ENCODE measurements at places on chromosomes 1 and 21.
A peak's percentile ranks its signal among the peaks of the same experiment; 100 is the strongest.

DNA sequence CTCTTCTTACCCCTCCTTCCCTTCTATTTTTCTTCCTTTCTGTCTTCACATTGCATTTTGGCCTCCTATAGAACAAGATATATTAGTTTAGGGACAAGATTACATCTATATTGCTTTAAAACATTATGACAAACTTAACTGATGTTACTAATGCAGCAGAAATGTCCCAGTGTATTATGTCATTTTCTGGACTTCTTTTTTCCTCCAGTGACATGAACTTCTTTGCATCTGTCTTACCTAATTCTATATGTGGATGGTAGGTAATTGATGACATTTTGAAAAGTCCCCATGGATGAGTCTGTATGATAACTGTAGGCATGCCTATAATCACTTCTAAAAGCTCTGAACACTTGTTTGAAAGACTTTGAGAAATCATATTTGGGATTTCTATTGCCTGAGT is 89.5 kb downstream of the FNBP1L start:
- no peak for DNase-seq

- no peak for DNase-seq
Observed at GRCh38 chr1:47791879-47792608, 205.1 kb downstream of the TRABD2B start.

DNA sequence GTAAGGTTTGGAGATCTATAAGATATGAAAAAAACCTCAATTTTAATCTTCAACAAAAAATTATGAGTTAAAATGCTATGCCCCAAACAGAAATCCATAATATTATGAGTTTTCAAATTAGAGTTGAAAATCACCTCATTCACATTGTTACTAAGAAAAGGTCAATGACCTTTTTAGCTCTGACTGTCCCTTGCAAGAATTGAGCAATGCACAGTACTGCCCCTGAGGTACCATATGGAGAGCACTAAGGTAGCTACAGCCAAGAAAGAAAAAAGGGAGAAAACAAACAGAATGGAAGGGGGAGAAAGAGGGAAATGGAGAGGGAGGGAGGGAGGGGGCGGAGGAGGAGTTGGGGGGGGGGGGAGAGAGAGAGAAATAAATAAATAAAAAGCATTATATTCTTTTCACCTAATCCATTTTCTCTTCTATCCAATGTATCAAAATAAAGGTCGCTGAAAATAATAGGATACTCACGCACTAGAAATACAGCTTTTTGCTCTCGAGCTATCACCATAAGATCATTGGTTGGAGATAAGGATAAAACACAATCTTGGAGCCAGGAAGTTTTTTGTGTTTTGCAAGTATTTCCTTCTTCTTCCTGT is 58.8 kb downstream of the RAB3GAP2 start:
- no peak for DNase-seq

- DNase-seq, result no peak
Observed at GRCh38 chr1:205665201-205666045, 14.9 kb downstream of the SLC45A3 start.

GRCh38 chr1:56566061-56566744 is 13.2 kb downstream of the PLPP3 start:
- no peak for DNase-seq

- DNase-seq, result no peak
Observed at GRCh38 chr1:178940068-178940765, 69.3 kb upstream of the ANGPTL1 start.

- no peak for DNase-seq
Observed at GRCh38 chr1:168567007-168567406, 9.4 kb upstream of the XCL1 start.

- DNase-seq, result no peak
Observed at GRCh38 chr1:162023181-162023546, 505 bp downstream of the OLFML2B start.

GRCh38 chr1:28790377-28791035 is 21.5 kb upstream of the OPRD1 start:
- no peak for DNase-seq

- no peak for DNase-seq
Observed at GRCh38 chr1:168280296-168280927, at the start of gene TBX19. Gene TBX19 (plus strand): TSS chr1:168280877. CDS start chr1:168281091, 214 bp downstream.

- DNase-seq, result no peak
Observed at GRCh38 chr1:221675880-221676800, 65.7 kb downstream of the DUSP10 start.

DNA sequence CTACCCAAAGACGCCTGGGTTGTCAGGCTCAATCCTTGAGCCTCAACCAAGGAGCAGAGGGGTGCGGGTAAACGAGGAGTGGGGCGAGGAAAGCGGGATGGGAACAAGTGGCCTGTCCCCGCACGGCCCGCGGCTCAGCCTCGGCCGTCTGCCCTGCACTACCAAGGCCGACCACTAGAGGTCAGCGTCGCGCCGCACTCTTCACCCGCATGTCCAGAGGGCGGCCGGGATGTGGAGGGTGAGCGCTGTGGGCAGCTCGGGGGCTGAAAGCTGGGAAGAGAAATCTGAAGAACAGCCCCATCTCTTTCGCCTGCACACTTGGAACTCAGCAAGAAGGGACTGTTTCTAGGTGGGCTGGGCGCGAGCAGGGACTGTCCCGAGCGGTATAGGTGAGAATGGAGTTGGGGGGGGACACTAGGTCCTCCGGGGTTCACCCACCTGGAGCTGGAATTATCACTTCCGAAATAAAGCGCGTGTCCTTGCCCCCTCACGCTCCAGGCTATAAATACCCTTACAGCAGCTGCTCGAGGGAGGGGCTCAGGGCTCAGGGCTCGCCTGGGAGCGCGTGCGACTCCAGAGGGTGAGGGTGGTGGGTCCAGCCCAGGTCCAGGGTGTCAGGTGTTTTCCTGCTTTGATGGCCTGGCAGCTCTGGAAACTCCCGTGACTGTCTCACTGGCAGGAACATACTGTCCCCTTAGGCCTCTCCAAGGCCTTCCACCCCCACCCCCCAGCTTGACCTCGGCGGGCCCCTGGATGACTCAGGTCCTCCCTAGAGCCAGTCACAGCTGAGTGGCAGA is 9.8 kb downstream of the SLC30A2 start:
- DNase-seq, result peak; percentile 71

- DNase-seq, result peak; percentile 46
Observed at GRCh38 chr1:182616130-182617013, 12.2 kb upstream of the RGS16 start.

GRCh38 chr1:3787745-3788605 is 8.3 kb downstream of the LRRC47 start:
- DNase-seq, result no peak

GRCh38 chr1:207328908-207329440 is 7.5 kb downstream of the CD55 start:
- DNase-seq, result no peak

- DNase-seq, result no peak
Observed at GRCh38 chr1:45522324-45523104, 830 bp upstream of the PRDX1 start.

- no peak for DNase-seq
Observed at GRCh38 chr1:119742202-119742601, 26.5 kb downstream of the HMGCS2 start.

- no peak for DNase-seq
Observed at GRCh38 chr1:89897347-89898133, 76.7 kb downstream of the LRRC8D start.

DNA sequence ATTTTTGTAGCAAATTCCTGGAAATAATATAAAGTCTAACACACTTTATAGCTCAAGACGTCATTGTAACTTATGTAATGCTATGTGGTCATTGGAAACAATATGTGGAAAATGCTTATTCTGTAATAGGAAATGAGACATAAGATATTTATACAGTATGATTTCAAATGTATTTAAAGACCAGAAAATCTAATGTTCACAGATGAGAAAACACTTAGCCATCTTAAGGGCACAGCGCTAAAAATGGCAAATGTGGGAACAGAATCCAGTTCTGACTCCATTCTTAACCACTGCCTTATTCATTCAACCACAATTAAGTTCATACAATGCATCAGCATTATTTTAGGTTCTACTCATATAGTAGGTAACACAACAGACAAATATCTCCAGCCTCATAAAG is 12.5 kb downstream of the CSDE1 start:
- DNase-seq, result no peak

DNA sequence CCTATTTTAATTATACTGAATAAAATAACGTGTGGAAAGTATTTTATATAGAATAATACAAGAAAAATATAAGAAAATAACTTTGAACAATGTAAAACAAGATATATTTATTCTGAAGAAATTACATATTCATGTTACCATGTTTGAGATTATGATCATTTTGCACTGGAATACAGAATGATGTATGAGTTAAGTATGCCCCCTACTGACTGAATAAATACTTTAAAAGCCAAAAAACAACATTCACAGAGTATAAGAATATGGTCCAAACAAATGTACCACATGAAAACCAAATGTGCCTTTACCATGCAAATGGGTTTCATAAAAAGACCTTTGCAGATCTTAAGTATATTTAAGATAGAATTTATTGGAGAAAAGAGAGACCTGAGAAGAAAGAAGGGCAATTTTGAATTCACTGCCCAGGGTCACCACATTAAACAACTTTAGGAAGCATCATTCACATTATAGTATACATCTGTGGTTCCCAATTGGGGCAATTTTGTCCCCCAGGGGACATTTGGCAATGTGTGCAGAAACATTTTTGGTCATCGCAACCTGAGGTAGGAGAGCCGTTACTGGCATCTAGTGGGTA is 136.6 kb upstream of the GFI1 start:
- DNase-seq, result no peak

DNA sequence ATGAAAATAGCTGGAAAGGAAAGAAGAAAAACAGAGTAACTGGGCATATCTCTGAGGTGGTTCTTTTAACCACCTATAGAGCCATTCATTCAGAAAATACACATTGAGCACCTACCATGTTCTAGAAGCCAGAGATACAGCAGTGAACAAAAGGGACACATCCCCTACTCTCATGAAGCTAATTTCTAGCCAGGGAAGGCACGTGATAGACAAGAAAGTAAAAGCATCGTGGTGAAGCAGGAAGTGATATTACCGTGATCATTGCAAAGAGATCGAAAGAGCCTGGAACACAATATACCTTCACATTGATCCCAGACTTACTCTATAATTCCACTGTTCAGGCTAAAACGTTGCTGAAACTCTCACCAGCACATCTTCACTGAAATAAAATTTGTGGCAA is 76.0 kb downstream of the TIAM1 start:
- DNase-seq, result no peak

DNA sequence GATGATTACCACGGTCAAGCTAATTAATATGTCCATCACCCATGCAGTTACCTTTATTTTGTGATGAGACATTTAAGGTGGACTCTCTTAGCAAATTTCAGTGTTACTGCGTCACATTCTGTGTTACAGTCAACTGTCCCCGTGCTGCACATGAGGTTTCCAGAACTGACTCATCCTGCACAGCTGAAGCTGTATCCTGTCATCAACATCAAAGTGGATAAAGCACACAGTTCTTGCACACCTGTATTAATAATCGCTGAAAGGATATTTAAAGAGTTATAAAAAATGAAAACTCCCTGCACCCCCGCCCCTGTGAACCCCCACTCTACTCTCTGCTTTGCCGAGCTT is 3.4 kb upstream of the KRTAP10-5 start:
- DNase-seq, result no peak

DNA sequence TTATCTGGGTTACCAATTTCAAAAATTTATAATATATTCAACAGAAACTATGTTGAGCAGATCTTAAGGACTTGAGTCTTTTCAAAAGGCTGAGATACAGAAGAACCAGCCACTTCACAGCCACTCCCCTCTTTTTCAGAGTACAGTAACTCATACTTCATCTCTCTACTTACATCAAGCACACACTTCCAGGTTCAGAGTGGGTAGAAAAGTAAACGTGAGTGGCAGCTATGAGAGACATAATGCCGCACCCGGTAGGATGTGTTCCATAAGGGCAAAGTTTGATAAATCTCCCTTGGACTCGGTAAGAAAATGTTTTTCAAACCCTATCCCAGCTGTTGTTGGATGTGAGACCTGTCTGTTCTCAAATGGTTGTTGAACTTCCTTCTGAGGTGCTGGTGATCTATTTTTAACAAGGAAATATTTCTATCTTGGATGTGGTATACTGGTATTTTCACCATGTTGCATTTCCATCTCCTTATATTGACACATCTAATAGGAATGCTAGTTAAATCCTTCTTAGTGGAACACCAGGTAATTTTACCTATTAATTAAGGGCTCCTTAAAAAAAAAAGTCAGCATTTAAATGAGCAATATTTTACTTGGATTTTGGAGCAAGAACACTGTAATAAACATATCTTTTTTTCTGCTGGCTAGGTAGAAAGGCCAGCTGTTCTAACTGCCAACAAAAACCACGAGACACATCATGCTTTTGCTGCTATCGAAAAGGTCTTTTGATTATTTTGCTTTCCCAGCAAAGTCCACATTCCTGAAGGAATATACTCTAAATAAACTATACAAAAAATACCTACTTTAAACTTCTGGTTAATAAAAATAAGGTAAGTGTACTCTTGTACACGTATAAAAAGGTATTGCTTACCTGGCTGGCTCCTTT is 28.2 kb downstream of the CNN3 start:
- DNase-seq, result no peak

GRCh38 chr21:41098481-41099042 is 69.4 kb upstream of the BACE2 start:
- no peak for DNase-seq

DNA sequence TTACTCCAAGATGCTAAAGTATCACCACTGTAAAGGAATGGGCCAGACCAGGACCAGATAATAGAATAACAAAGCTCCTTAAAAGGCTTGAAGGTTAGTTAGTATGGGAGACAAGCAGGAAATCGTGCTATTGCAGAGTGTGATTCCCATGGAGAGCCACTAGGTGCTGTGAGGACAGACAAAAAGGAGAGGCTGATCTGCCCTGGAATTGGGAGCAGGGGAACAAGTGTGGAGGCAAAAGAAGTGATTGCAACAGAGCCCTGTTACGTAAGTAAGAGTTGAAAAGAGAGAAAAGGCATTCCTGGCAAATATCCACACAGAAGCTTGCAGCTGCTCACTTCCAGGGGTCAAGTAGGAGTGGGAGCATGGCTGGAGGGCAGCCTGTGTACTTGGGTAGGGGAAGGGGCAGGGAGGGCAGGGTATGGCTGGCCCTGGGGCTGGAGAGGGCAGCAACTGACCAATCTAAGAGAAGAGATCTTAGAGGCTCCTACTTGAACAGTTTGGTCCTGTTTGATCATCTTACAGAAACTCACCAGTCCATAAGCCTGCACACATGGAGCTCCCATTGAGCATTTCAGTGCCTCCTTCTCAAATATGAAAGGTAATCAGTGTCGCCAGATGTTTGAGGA is 207.7 kb upstream of the GJB5 start:
- no peak for DNase-seq

DNA sequence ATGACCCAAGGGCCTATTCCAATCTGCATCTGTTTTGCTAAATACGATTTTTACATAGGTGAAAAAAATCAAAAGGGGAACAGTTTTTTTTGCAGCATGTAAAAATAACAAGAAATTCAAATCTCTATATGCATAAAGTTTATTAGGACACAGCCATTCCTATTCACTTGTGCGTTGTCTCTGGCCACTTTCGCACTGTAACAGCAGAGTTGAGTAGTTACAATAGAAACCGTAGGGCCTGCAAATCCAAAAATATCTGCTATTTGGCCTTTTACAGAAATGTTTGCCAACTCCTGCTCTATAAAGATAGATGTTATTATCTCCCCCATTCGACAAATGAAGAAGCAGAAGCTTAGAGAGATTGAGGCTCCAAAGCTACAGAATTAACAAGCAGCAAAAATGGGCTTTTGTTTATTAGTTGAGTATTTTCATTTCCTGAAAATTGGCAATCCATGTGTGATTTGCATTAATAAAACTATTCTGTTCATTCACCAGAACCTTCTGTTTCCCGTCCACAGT is 5.5 kb downstream of the DYNLT5 start:
- no peak for DNase-seq
